ENCODE measurements at places on chromosomes 11 and 22.

GRCh38 chr22:41856469-41856868, 23.6 kb downstream of the SREBF2 start:
- H3K4me1 ChIP-seq = peaks cover 2% of the 10 kb centered on the region
- no peak overlapping the region for H3K27ac ChIP-seq
- no peaks in the 10 kb centered on the region for H3K27me3 ChIP-seq
- H3K36me3 ChIP-seq = no peaks in the 10 kb centered on the region

DNA sequence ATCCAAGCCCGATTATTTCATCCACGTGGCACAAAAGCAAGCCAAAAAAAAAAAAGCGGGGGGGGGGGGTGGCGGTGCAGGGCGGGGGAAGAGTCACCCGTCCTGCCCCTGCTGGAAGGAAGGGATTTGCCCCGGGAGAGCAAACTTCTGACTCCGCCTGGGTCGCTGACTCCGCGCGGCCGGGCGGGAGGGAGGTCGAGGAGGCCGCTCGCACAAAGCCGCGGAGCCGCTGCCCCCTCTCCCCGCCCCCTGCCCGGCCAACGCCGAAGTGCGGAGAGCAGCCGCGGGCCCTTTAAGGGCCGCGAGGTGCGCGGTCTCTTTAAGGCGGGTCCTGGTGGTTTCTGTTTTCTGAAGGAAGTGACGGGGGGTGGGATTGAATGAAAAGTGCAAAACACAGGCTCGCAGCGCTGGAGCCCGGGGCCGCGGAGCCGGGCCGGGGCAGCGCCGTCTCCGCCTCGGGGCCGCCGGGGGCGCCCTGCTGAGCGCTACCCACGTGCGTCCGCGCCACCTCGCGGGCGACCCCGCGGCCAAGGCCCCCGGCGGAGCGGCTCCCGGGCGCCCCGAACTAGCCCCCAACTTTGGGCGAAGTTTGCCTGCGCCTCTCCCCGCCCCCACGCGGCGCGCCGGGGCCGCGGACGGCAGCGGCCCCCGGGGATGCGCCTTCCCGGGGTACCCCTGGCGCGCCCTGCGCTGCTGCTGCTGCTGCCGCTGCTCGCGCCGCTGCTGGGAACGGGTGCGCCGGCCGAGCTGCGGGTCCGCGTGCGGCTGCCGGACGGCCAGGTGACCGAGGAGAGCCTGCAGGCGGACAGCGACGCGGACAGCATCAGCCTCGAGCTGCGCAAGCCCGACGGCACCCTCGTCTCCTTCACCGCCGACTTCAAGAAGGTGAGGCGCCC, at the start of gene OAF:
Gene OAF, plus strand, starts transcription at position 407 of the 896 bp plus-strand sequence. Its CDS starts 248 bp downstream, at position 655.
- H3K27ac ChIP-seq = peak within 1 kb of the TSS; percentile 85
- peaks cover 17% of the 10 kb centered on the region for H3K4me1 ChIP-seq
- DNase-seq = peak; percentile 87
- H3K27me3 ChIP-seq = no peaks in the 10 kb centered on the region
- peaks cover 3% of the 10 kb centered on the region for H3K36me3 ChIP-seq

DNA sequence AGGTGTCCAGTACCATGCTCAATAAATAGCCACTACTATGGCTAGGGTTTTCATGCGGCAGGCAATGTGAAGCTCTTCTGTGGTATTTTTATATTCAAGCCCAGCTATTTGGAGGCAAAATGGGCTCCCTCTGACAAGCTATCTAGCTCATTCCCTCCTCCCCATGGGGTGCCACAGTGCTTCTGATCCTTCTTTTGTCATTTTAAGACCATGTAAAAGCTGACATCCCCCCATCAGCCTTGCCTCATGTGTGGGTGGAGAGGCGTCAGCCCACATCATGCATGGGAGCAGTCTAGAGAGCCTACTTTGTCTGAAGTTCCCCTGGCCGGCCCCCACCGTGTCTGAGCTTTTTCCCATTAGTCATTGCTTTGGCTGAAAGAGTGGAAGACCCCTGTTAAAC, 59.8 kb downstream of the NAV2 start:
- H3K27me3 ChIP-seq = no peaks in the 10 kb centered on the region
- H3K4me3 ChIP-seq = no peak overlapping the region
- no peak for DNase-seq
- peaks cover 12% of the 10 kb centered on the region for H3K4me1 ChIP-seq

DNA sequence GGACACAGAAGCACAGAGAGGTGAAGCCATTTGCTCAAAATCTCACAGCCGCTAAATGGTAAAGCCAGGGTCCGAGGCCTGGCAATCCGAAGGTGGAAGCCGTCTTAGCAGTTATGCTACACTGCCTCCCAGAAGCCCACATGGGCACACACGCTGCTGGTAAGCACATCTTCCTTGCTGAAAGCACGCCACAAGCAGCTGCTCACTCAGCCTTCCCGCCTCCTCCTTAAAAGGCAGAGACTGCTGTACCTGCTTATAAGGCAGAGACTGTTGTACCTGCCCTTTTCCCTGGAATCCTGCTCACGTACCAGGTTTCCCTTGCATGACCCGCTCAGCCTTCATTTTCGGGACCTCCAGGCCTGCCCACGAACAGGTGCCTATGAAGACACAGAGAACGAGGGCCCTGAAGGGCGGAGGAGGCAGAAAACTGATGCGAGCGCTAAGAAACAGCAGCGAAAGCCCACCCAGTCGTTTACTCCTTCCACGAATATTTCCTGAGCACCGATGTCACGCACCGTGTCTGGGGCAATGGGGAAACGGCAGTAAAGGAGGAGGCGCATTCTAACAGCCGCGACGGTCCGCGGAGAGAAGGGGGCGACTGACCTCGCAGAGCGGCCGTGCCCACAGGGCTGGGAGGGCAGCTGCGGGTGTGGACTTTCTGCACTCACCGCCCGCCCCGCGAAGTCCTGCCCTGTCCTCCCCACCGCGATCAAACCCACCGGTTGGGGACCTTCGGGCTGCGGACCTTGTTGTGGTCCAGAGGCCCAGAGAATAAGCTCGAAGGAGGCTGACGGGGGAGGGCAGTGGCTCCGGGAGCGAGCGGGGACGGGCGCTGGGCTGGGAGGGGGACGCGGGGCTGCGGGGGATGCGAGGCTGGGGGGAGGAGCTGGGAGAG, 13.0 kb downstream of the SPATA19 start:
- DNase-seq = no peak
- H3K27ac ChIP-seq = no peak overlapping the region
- no peaks in the 10 kb centered on the region for H3K36me3 ChIP-seq
- no peaks in the 10 kb centered on the region for H3K27me3 ChIP-seq
- H3K4me1 ChIP-seq = no peaks in the 10 kb centered on the region

DNA sequence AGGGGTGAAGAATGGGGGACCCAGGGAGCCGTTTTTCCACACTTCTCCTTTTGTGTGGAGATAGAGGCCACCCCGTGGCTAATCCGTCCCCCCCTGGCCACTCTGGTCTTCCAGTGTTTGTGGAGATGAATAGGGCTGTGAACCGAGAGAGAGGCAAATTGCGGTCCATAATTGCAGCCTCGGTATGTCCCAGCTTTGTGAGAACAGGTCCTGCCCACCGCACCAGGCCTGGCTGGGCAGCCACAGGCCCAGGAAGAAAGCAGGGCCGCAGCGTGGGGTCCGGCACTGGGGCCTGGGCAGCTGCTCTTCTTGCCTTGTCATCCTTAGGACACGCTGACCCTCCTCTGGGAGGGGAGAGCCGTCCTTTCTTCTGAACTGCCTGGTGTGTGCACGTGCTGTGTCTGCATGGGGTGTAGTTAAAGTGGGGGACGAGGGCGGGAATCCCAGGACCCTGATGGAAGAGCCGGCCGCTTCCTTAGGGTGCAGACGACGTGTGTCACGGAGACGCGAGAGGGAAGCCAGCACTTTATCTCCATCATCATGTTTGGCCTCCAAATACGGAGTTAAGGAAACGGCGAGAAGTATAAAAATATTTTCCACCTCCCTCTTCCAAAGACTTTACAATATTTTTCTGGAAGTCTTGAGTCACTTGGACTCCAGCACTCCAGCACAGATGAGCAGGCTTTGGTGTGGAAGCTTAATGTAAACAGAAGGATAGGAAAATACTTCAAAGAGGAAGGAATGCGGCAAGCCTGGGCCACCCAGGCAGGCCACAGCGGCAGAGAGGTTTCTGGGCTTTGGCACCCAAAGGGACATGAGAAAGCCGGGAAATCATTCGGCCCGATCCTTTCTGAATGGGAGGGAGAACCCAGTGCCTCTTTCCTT, 1248.4 kb downstream of the BRD1 start:
- no peaks in the 10 kb centered on the region for H3K4me1 ChIP-seq
- DNase-seq = peak; percentile 74
- H3K4me3 ChIP-seq = no peak overlapping the region
- no peak overlapping the region for H3K27ac ChIP-seq

DNA sequence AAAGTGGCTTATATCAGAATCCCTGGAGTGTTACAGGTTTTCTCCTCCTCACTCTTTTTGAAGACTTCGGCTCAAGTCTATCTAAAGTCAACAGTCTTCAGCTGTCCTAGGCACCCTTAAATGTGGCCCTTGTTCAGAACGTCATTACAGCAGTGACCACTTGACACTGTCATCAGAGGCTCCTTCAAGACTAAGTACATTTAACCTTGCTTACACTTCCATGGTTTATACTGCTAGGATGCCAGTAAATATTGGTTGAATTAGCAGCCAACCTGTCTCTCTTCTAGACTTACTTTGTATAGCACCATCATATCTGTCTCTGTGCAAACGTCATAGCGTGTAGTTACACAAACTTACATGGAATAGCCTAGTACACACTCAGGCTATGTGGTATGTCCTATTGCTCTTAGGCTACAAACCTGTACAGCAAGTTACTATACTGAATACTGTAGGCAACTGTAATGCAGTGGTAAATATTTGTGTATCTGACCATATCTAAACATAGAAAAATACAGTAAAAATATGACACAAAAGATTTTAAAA, 13.3 kb upstream of the C11orf91 start:
- no peak for DNase-seq
- H3K4me1 ChIP-seq = peaks cover 7% of the 10 kb centered on the region
- no peak overlapping the region for H3K27ac ChIP-seq
- peaks cover 13% of the 10 kb centered on the region for H3K36me3 ChIP-seq
- no peaks in the 10 kb centered on the region for H3K27me3 ChIP-seq

GRCh38 chr11:107683807-107684206, 28.0 kb downstream of the SLN start:
- no peak overlapping the region for H3K4me3 ChIP-seq
- no peaks in the 10 kb centered on the region for H3K4me1 ChIP-seq
- no peak for DNase-seq
- H3K27ac ChIP-seq = no peak overlapping the region
- no peaks in the 10 kb centered on the region for H3K36me3 ChIP-seq
- no peaks in the 10 kb centered on the region for H3K27me3 ChIP-seq

GRCh38 chr11:123674297-123674696, 19.9 kb upstream of the SCN3B start:
- H3K4me3 ChIP-seq = no peak overlapping the region
- H3K36me3 ChIP-seq = no peaks in the 10 kb centered on the region
- no peaks in the 10 kb centered on the region for H3K4me1 ChIP-seq

GRCh38 chr11:121596195-121597155, 143.7 kb upstream of the SORL1-AS1 start:
- H3K27me3 ChIP-seq = no peaks in the 10 kb centered on the region
- peak overlapping the region; percentile 77 for H3K27ac ChIP-seq
- H3K4me3 ChIP-seq = no peak overlapping the region
- peaks cover 2% of the 10 kb centered on the region for H3K36me3 ChIP-seq
- peaks cover 18% of the 10 kb centered on the region for H3K4me1 ChIP-seq
- peak; percentile 41 for DNase-seq

- no peak overlapping the region for H3K27ac ChIP-seq
- no peaks in the 10 kb centered on the region for H3K36me3 ChIP-seq
- H3K27me3 ChIP-seq = no peaks in the 10 kb centered on the region
- no peak for DNase-seq
Measured at GRCh38 chr22:25669253-25670069, 72.5 kb upstream of the MYO18B start.

DNA sequence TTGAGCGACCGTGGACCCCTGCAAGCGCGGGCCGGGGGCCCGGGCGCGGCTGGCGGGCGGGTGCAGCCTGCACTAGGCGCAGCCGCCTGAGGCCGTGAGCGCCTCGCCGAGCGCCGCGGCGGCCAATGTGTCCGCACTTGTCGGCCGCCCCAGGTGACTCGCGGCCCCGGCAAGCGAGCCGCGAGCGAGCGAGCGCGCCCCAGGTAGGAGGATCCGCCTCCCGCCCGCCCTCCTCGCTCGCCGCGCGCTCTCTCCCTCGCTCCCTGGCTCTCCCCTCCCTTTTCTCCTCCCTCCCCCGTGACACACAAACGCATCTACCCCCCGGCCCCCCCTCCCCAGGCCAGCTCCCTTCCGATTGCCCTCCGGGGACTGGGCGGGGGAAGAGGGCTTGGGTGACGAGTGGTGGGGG, at the start of gene WNT7B:
Gene WNT7B, minus strand, starts transcription at position 160 of the 409 bp plus-strand sequence. CDS start 408 bp downstream, outside the sequence.
- DNase-seq = no peak
- peaks cover 55% of the 10 kb centered on the region for H3K27me3 ChIP-seq
- H3K36me3 ChIP-seq = no peaks in the 10 kb centered on the region
- H3K27ac ChIP-seq = no peak within 1 kb of the TSS

- H3K4me1 ChIP-seq = no peaks in the 10 kb centered on the region
- no peak for DNase-seq
- H3K27me3 ChIP-seq = no peaks in the 10 kb centered on the region
Measured at GRCh38 chr11:47331454-47332302, 20.8 kb downstream of the MYBPC3 start.

DNA sequence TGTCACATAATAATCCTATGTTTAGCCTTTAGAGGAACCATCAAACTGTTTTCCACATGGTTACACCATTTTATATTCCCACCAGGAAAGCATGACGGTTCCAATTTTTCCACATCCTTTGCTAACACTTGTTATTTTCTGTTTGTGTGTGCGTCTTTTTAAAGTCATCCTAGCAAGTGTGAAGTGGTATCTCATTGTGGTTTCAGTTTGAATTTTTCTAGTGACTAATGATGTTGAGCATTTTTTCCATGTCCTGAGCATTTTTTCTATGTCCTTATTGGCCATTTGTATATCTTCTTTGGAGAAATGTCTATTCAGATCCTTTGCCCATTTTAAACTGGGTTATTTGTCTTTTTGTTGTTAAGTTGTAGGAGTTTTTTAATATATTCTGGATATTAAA, 53.7 kb upstream of the DEPDC7 start:
- no peak overlapping the region for H3K4me3 ChIP-seq
- no peaks in the 10 kb centered on the region for H3K4me1 ChIP-seq
- no peaks in the 10 kb centered on the region for H3K36me3 ChIP-seq

GRCh38 chr22:44314425-44315067, 1.8 kb upstream of the SHISAL1 start:
- H3K4me3 ChIP-seq = no peak overlapping the region
- no peaks in the 10 kb centered on the region for H3K27me3 ChIP-seq
- no peak overlapping the region for H3K27ac ChIP-seq
- peaks cover 7% of the 10 kb centered on the region for H3K4me1 ChIP-seq
- H3K36me3 ChIP-seq = no peaks in the 10 kb centered on the region
- DNase-seq = no peak

- no peak overlapping the region for H3K27ac ChIP-seq
- H3K36me3 ChIP-seq = no peaks in the 10 kb centered on the region
- DNase-seq = peak; percentile 30
- H3K4me1 ChIP-seq = no peaks in the 10 kb centered on the region
- no peak overlapping the region for H3K4me3 ChIP-seq
- H3K27me3 ChIP-seq = peaks cover 1% of the 10 kb centered on the region
Measured at GRCh38 chr11:61061081-61061826, 41.0 kb upstream of the CD5 start.

Data from fibroblast of lung (primary cell).